NCI-H187 treated with DMSO at 0.1 percent for 48 hours (cell line): ENCODE measurements at places on chromosomes 6 and 20.

DNA sequence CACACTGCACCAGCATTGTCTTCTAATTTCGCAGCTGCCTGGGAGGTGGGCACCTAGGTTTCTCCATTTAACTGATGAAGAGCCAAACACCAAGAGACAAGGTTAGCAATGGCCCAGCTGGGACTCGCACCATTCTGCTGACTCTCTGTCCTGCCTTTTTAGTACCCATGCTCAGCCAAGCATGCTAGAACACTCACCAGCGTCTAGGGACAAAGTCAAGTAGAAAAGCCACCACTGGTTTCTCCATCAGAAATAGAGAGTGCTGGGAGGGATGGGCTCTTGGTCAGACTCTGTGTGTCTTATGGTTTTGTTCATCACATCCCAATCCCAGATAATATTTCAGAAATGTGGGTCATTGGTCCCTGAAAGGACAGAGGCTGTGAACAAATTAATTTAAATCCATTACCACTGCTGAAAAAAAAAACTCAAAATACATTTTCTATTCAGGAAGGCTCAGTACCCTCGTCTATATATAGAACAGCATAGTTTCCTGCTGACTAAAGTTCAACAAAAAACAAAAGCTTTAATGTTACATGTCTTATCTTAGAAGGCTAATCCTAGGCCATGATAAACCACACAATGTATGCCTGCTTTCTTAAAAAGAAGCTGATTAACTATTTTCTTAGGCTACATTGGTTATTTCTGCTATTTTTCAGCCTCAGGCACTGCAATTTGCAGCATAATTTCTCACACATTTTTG is 111.0 kb downstream of the TBC1D7 start:
- DNase-seq = no peak

- DNase-seq = no peak
These were observed 27.4 kb downstream of the RREB1 start for GRCh38 chr6:7134999-7135745.

DNA sequence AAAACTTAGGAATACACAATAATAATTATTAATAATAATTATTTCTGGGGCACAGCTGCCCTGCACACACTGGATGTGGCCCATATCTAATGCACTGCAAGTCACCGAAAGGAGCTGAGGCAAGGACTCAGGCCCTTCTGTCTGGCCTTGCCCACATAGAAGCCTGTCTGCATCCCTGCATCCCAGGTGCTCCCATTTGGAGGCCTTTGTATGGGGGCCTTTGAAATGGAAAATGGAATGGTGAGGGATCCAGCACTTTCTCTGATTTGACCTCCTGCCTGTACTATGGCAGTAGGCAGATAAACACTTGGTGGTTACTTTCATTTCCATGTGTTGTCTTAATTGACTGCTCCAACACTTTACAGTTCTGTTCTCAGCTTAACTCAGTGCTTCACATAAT is 75.7 kb upstream of the PTCHD4 start:
- DNase-seq = no peak

DNA sequence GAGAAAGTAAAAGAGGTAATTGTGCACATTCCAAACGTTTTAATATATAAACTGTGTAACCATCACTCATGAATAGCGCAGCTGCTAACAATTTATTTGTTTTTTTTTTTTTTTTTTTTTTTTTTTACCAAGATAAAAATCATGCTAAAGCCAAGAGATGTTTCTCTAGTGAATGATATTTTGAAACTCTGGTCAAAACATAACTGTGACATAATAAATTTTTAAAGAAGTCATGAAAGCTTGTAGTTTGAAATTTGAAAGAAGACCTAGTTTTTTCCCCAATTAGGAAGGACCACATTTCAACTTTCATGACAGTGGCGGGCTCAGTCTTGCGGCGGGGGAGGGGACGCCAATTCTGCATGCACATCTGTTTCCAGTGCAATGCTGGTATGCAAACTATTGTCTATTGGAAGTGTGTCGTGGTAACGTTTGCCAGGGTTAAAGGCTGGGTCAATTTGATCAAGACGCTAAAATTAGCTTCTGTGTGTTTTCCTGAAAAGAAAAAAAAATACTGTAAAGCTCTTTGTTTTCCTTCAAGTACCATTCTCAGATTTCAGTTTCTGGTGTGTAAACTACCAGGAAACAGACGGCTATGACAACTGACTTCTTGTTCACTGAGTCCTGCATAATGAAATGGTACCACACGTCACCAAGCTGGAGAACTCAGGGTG is 211.9 kb downstream of the FOXC1 start:
- no peak for DNase-seq

DNA sequence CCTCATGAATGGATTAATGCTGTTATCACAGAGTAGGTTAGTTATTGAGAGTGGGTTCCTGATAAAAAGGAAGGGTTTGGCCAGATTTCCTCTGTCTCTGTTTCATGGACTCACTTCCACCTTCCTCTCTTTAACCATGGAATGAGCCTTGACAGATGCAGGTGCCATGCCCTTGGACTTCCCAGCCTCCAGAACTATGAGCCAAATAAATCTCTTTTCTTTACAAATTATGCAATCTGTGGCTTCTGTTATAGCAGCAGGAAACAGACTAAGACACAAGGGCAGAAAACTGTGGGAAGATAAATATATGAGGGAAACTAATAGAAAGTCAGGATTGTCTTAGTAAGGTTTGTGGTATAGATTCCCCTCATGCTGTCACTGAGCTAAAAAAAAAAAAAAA is 106.5 kb downstream of the QRSL1 start:
- no peak for DNase-seq

- no peak for DNase-seq
These were observed 353.7 kb downstream of the PRKN start for GRCh38 chr6:162373868-162374267.

- no peak for DNase-seq
These were observed 57.8 kb downstream of the SLC2A10 start for GRCh38 chr20:46767127-46767761.

DNA sequence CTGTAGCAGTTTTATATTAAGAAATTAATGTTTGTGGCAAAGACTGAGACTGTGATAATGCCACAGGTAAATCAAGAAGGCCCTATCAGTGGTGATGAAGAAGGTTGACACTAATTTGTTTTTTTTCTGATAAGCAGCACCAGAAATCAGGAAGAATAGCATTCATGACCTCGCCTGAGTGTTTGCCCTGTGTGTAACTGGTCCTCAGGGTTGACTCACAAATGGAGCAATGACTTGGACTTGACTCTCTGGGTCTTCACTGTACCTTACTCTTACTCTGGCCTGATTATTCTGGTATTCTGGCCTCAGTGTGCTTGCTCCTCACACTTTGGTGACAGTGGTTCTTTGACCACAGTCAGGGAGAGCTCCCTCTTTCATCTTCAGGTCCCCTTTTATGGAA is 243.9 kb downstream of the HAO1 start:
- no peak for DNase-seq

DNA sequence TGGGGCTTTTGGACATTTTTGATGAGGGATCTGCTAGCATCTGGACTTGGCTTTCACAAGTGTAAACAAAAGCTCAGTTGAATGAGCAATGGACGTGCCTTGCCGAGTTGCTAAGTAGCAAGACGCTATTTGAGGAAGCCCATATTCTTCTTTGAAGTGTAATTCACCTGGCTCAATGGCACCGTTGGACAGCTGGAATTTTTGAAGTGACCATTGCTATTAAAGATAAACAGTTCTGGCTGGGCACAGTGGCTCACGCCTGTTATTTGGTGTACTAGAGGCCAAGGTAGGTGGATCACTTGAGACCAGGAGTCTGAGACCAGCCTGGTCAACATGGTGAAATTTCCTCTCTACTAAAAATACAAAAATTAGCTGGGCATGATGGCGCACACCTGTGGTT is 88.8 kb upstream of the SOX4 start:
- no peak for DNase-seq

DNA sequence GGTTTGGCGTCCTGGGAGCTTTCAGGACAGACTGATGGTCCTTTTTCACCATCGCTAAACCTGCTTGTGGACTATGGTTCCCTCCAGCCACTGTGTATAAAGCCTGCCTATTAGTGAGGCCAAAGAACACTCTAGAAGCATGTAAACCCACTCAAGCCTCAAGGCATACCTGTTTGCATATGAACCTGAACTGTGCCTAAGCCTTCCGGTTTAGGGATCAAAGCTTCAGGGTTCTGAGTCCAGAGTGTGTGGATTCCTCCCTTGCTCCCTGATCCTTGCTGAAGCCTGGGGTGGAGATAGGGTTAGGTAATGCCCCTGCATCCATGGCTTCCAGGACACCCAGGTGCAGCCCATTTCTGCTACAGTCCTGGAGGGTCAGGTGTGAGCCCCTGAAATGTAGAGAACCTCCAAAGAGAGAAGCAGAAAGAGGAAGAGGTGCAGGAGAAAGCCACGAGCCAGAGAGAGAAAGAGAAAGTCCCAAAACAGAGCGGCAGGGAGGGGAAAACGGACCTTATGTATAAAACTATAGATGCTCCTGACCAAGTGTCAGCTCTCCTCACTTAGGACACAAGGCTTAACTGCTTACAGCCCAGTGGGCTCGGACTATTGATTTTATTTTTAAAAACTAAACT is 93.3 kb downstream of the SCML4 start:
- DNase-seq = no peak

- DNase-seq = no peak
These were observed 28.8 kb upstream of the PLAGL1 start for GRCh38 chr6:144036835-144037195.

- no peak for DNase-seq
These were observed 545 bp upstream of the VSX1 start for GRCh38 chr20:25082498-25082873.

DNA sequence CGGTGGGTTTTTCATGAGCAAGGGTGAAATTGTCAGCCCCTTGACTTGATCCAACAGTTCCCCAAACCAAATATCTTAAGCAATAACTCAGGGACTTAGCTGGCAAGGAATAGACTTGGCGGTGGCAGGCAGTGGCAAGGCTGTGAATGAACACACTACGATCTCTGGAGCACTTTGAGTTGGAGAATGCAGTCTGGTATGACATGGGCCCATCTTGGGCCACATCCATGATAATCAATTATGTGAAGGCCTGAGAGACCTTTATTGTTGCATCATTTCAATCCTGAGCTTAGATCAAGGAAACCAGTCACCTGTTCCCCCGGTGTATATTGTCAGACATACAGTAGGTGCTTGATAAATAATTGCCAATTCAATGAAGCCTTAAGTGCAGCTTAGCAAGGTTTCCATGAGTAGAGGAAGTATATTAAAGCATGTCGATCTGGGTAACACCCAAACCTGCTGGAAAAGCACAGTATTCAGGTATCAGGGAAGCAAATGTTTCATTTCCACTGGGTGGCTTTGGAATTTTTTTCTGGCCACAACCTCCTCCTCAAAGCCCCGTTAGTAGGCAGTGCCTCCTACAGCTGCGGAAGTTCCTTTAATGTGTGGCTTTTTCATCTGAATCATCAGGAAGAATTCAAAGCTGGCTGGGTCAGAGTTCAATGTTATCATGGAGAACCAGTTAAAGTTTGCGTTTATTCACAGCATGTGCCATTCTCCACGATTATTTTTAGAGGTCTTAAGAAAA is 10.2 kb downstream of the CASS4 start:
- DNase-seq = no peak

- DNase-seq = no peak
These were observed 38.8 kb downstream of the SESN1 start for GRCh38 chr6:109055771-109056235.

- no peak for DNase-seq
These were observed at the start of gene COL12A1 for GRCh38 chr6:75205776-75206575. TSS of gene COL12A1 (minus strand) at chr6:75206053. CDS start at chr6:75202792, 3,261 bp downstream.

GRCh38 chr6:168248148-168248620 is 71.4 kb downstream of the DACT2 start:
- DNase-seq = no peak

GRCh38 chr6:54654381-54654780 is 192.2 kb upstream of the FAM83B start:
- DNase-seq = no peak

DNA sequence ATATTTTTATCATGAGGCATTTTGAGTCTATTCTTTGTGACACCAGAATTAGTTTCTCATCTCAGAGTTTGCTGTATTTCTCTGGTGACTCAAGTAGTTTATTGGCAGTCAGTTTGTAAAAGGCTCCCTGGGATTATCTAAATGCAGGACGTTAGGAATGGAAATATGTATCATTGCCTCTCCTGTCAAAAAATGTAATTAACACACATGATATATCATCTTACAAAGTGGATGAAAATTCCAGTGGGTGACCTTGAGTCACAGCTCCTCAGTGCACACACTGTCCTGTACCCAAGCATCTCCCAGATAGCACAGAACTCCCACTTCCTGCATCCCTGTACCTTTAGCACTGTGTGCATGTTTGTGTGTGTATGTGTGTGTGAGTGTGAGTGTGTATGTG is 258.6 kb downstream of the LAMA2 start:
- DNase-seq = no peak

GRCh38 chr20:37992802-37993409 is 40.4 kb downstream of the TTI1 start:
- peak; percentile 62 for DNase-seq

- no peak for DNase-seq
These were observed 512 bp downstream of the TTBK1 start for GRCh38 chr6:43243664-43244321.

GRCh38 chr20:54477191-54477955 is 2.0 kb downstream of the DOK5 start:
- DNase-seq = no peak

GRCh38 chr6:106212576-106212975 is 113.0 kb downstream of the ATG5 start:
- DNase-seq = no peak

- no peak for DNase-seq
These were observed 39.7 kb upstream of the SUPT3H start for GRCh38 chr6:45417436-45417835.
